ENCODE measurements at places on chromosomes 6 and 20. TPM values are rescaled to one million over a fixed set of nuclear protein-coding genes. Genes with fewer than 3 reads are reported as not detected.

The TTI1 gene
- total RNA-seq = 18.9 TPM

The CST2 gene
- not detected for total RNA-seq

The FAM209B gene
- not detected for total RNA-seq

The TTLL9 gene
- total RNA-seq = under 0.01 TPM

The FITM2 gene
- 7.8 TPM for total RNA-seq

The SLC26A8 gene
- not detected for total RNA-seq

The SLC52A3 gene
- total RNA-seq = under 0.01 TPM

The LAMA4 gene
- total RNA-seq = 792 TPM

The PTCRA gene
- not detected for total RNA-seq

The GSTA3 gene
- total RNA-seq = not detected

The NCOA3 gene
- 42.2 TPM for total RNA-seq

The GPR6 gene
- not detected for total RNA-seq
